WTC11 (cell line): ENCODE measurements at places on chromosomes 1 and 21. TPM values are rescaled to one million over a fixed set of nuclear protein-coding genes. Genes with fewer than 3 reads are reported as not detected.
A peak's percentile ranks its signal among the peaks of the same experiment; 100 is the strongest.

Gene GLRX2
- 8.4 to 9.9 TPM (median 8.6 TPM) in 3 replicates for total RNA-seq

DNA sequence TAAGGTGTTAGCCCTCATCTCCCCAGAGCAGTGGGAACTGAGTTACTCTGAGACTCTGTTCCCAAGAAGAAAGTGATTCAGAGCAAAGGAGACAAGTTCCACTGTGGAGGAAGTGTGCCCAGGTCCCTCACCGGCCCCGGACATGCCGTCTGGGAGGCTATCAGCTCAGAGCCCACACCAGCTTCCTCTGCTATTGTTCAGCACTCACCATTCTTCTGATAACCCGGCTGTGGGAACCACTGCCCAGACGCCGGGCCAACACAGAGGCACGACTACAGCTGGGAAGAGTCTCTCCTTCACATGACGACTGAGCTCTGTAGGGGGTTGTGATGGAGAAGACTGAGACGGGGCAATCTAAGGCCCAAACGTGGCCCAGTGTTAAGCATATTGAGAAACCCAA is 34.2 kb upstream of the GJA5 start:
- DNase-seq = no peak

- DNase-seq = no peak
Measured at GRCh38 chr1:54850069-54850730, 36.8 kb downstream of the DHCR24 start.

DNA sequence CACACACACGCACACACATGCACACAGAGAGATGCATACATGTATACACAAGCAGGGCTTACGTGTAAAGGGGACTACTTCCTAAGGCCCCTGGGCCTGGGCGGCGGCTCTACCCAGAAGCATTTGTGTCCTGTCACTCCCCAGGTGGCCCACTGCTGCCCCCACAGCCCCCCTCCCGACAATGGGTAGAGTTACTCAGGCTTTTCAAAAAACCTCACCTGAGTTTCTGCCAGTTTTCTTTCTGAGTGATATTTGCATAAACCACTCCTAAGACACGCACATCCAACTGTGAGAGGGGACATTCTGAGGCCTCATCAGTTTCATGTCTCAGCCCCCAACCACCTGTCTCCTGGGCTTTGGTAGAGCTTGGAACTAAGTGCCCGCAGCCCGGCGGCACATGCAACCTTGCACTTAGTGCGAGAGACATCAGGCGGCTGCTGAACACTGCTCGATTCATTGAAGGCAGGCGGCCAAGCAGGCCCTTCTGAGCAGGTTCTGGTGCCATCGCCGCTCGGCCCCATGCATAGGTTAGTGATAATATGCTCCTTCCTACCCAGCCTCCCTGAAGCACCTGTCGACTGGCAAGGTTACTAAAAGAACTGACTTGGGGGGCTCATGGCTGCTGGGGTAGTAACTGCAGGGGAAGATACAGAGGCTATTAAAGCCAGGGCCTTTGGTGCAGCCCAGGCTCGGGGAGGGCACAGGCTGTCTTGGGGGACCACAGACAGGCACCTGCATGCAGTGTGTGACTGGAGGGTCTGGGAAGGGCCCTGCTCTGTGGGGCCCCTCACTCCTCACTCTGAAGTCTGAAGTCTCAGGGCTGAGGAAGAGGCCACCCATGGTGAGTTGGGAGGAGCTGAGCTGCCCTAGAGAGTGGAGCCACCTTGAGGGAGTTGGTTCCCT is 364.2 kb upstream of the VAMP3 start:
- no peak for DNase-seq

DNA sequence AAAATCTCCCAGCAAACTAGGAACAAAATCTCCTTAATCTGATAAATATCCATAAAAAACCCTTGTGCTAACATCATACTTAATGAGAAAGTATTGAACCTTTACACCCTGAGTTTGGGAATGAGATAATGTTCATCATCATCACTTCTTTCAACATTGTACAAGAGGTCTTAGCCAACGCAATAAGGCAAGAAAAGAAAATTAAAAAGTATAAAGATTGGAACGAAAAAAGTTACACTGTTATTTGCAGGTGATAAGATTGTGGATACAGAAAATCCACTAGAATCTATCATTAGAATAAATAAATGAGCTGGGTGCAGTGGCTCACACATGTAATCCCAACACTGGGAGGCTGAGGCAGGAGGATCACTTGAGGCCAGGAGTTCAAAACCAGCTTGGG is 76.7 kb downstream of the UBR4 start:
- no peak for DNase-seq

GRCh38 chr1:59898927-59899326 is 27.6 kb downstream of the CYP2J2 start:
- no peak for DNase-seq

DNA sequence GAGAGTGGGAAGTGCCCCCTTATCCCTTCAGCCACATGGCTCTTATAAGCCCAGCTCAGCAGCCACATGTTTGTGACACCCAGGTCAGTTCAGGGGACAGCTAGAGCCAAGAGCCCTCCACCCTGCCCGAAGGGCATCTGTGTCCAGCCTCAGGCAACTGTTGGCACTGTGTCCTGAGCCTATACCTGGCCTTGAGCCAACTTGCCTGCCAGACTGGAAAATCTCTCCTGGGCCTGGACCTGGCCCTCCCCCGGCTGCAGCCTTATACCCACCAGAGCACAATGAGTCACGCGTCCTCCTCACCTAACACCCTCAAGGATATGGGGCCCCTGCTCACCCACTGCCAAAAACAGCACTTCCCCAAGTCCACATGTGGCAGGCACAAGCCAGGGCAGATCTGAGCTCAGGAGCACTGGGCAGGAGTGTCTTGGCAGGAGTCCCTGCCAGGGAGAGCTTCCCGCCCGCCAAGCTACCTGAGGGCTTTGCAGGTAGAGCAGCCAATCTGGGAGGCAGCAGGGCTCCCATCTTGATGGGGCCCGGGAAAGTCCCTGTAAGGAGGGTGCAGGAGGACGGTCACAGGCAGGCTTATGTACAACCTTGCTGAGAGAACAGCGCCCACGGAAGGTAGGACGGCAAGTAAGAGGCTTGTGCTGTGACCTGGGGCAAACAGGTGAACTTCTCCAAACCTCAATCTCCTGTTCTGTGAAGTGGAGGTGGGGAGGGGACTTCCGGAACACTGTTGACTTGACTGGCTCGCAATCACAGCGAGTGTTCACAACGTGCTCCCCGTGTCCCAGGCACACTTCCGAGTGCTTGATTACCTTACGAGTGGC is 19.8 kb upstream of the HSPG2 start:
- DNase-seq = no peak

DNA sequence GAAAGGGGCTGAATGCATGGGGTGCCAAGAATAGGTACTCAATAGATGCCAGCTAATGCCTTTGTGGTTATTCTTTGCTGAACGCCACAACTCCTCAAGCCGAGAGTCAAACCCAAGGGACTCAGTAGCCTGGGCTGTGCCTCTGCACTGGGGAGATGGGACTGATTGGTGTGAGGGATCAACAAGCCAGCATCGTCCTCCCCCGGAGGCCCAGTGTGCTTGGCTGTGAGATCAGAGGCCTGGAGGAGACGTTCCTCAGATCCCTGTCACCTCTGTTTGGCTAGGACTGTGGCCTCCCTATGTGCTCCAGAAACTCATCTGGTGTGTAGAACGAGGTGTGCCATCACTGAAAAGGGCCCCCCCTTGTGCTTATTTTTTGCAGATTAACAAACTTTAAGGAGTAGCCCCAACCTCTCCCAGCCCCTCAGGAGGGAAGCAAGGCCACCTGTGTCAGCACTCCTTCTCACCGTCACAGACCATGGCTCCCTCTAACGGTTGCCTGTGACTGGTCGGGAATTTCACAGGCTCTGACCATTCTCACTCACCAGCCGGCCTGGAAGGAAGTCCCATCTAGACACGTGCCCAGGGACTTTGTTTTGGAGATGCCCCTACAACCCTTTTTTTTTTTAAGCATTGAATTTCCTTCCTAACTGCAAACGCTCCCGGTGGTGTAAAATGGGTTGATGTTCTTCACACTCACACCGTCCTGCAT is 194.0 kb upstream of the VAMP3 start:
- DNase-seq = peak; percentile 40

DNA sequence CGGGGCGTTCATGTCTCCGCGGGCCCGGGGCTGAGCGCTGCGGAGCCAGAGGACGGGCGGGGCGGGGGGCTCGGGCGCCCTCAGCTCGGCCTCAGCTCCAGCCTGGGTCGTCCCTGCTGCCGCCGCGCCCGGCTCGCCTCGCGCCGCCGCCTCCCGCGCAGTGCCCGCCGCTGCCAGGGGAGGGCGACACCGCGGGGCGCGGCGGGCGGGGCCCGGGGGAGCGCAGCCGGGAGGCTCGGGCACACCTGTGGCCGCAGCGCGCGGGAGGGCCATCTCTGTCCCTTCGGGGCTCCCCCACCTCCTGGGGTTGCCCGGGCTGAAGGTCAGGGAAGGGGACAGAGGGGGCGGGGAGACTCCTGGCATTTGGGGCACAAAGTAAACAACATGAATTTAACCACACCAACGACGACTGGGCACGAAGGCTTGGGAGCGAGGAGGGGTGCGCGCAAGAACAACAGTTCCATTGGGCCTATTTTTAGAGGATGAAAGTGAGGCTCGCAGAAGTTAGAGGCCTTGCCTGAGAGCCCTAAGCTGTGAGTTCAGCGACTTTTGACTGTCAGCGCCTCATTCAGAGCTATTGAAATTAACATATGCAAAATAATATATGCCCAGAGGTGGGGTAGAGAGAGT is at the start of gene FAM131C:
TSS of gene FAM131C (minus strand) at position 162 of the 630 bp plus-strand sequence. CDS start 209 bp downstream, outside the sequence.
- DNase-seq = peak; percentile 52
